GF-D8 (cell line): ENCODE measurements at places on chromosomes 6 and 20.

DNA sequence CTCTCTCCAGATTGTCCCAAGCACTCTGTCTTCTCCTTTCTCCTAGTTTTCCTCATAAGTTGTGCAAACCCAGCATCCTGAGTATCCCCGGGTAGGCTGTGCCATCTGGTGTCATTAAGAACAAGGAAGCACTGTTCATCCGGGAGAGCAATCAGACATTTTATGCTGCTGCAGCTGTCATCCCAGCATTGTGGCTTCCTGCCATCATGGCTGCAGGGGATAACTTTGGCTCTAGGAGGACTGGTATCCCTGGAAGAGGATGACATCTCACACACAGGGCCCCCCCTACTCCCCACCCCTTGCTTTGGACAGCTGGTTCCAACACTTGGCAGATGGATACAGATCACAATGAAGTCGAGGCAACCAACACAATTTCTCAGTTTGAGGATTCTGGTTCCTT is 1195.1 kb upstream of the MAP3K7 start:
- DNase-seq: no peak

GRCh38 chr6:134090591-134090990 is 38.2 kb upstream of the SLC2A12 start:
- DNase-seq: no peak

- no peak for DNase-seq
Measured at GRCh38 chr6:49633541-49633940, 3.1 kb downstream of the RHAG start.

DNA sequence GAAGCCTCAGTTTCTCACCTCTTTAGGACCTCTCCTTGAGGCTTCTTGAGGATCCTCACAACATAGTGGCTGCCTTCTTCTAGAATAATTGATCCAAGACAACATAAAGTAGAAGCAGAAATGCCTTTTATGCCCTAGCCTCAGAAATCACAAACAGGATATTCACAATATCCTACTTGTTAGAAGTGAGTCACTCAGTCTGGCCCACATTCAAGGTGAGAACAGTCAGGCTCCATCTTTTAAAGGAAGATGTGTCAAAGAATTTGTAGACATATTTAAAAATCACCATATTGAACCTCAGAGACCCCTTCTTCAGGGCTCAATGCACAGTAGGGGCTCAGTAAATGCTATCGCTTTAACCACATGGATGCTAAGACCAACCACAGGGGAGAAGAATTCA is 20.8 kb upstream of the FAM83D start:
- DNase-seq: no peak

- no peak for DNase-seq
Measured at GRCh38 chr6:17511084-17511483, 89.0 kb upstream of the FAM8A1 start.

GRCh38 chr6:112041535-112041934 is 12.4 kb upstream of the CCN6 start:
- no peak for DNase-seq

- no peak for DNase-seq
Measured at GRCh38 chr20:11849976-11850670, 67.6 kb upstream of the BTBD3 start.

GRCh38 chr6:32854376-32855178 is 585 bp downstream of the PSMB9 start:
- DNase-seq: no peak

- no peak for DNase-seq
Measured at GRCh38 chr6:168130168-168130696, 51.2 kb upstream of the FRMD1 start.

GRCh38 chr6:108114841-108115597 is 40.5 kb upstream of the OSTM1 start:
- peak; percentile 42 for DNase-seq

DNA sequence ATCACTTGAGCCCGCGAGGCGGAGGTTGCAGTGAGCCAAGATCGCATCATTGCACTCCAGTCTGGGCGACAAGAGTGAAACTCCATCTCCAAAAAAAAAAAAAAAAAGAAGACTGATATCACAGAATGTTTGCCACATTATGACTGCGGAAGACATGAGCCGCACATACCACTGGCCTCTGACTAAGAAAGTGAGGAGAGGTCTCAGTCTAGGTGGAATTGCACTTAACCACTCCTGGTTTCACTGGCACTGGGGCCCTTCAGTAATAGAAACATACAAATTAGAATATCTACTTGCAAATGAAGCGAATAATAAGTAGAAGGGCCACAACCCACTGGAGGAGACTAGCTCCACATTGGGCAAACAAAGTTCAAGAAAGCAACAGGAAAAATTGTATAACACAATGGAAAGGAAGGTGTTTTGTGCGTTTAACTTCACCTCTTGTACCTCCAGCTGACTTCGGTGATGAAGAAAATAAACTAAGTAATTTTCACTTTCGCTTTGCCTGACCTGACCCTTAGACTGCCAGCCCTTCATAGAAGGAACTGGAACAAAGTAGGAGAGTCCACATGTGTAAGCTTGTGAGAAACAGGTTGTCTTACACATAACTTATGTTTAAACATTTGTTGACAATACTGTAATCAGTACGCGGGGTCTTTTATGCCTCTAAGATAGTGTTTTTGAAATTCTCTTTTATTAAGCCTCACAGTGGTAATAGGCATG is 147.5 kb upstream of the TSHZ2 start:
- DNase-seq: no peak

DNA sequence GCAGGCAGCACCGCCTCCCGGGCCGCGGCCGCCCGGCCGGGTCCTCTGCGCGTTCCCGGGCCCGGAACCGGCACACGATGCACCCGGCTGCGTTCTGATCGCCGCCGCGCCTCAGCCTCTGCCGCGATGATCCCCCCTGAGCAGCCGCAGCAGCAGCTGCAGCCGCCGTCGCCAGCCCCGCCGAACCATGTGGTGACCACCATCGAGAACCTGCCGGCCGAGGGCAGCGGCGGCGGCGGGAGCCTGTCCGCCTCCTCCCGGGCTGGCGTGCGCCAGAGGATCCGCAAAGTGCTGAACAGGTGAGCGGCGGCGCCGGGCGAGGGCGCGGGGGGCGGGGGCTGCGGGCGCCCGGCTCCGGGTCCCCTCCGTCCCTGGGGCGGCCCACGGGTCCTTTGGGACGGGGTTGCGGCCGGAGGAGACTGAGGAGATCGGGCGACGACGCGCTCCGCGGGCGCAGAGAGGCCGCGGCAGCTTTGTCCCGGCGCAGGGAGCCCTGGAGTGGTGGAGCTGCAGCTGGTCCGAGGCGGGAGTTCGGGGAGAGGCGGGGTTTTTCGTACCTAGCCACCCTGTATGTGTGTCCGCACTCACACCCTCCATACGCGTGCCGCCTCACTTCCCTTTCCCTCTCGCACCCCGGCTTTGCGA is 659 bp downstream of the SLC35F1 start:
- no peak for DNase-seq

- DNase-seq: no peak
Measured at GRCh38 chr6:56951049-56951831, 3.7 kb upstream of the BEND6 start.

DNA sequence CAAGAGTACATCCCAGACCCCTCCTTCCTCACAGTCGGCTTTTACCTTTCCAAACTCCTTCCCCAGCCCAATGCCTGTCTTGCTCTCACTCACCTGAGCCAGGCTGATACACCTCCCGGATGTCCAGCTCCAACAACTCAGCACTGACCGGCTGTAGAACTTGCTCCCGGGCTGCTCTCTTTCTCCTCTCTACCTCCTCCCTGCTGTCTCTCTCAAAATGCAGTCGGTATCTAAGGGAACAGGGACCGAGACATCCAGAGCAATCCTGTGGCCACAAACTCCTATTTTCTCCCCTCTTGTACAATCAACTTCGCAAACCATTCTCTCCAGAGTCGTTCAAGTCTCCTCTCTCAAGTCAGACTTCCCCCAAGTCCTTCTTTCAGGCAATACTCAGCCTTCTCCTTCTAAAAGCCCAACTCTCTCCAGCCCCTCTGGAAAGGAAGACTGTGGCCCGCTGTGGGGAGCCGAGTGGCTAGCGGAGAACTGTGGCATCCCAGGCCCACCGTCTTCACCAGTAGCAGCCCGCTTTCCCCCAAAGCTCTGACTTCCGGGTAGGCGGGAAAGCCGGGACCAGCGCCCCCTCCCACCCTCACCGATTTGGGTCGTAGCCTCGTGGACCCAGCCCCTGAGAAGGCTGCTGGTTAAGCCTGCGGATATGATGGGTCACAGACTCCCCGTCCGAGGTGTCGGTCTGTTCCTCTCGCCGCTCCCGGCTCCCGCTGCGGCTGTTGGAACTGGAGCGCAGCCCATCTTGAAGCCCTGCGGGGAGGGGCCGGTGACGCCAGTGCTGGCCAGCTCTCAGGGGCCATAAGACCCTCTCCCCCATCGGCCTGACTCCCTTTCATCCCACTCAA is 1.1 kb downstream of the GNL1 start:
- DNase-seq: no peak

- no peak for DNase-seq
Measured at GRCh38 chr20:25548613-25549086, 36.7 kb downstream of the NINL start.

DNA sequence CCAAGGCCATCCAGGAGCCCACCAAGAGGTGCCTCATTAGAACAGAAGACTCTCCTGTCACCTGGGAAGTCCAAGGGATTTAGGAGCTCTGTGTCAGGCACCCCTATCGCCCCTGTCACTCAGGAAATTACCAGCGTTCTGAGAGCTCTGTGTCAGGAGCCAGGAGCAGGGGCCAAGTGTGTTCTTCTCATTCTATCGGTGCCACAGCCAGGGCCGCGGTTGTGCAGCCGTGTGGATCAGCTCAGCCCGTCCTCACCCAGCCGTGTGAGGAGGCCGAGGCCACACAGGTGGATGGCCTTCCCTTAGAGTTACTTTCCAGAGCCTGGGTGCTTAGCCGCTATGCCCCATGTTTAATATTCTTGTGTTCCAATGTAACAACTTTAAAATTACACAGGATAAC is 9.8 kb downstream of the MTG2 start:
- no peak for DNase-seq

GRCh38 chr6:37242429-37243052 is 15.0 kb upstream of the TBC1D22B start:
- no peak for DNase-seq

GRCh38 chr6:157669747-157670216 is 153.3 kb upstream of the SNX9 start:
- DNase-seq: no peak

- DNase-seq: no peak
Measured at GRCh38 chr6:101633081-101633480, 239.6 kb downstream of the GRIK2 start.

GRCh38 chr6:41191569-41191968 is 9.4 kb downstream of the TREML2 start:
- no peak for DNase-seq

GRCh38 chr20:13249118-13249797 is 28.2 kb downstream of the ISM1 start:
- DNase-seq: no peak

GRCh38 chr20:63319164-63320040 is 26.4 kb downstream of the COL20A1 start:
- no peak for DNase-seq
